Right atrium auricular region (tissue), 2 donors: ENCODE measurements at places on chromosomes 6 and 20. TPM values are rescaled to one million over a fixed set of nuclear protein-coding genes. Genes with fewer than 3 reads are reported as not detected.

- no peak overlapping the region for H3K27ac ChIP-seq
- no peak for DNase-seq
- no peak overlapping the region for H3K4me3 ChIP-seq
- H3K27me3 ChIP-seq, result no peaks in the 10 kb centered on the region
- peaks cover 10% of the 10 kb centered on the region for H3K4me1 ChIP-seq
Measured at GRCh38 chr6:113901482-113901881, 44.3 kb downstream of the MARCKS start.

ARMC2 gene
- 5.5 TPM for total RNA-seq

HCK gene
- total RNA-seq, result 9.2 TPM

- no peak overlapping the region for H3K27ac ChIP-seq
- DNase-seq, result no peak
- H3K4me1 ChIP-seq, result no peaks in the 10 kb centered on the region
- H3K36me3 ChIP-seq, result no peaks in the 10 kb centered on the region
Measured at GRCh38 chr6:99801805-99802204, 192.2 kb downstream of the MCHR2 start.

- H3K27me3 ChIP-seq, result no peaks in the 10 kb centered on the region
- no peak for DNase-seq
- no peak overlapping the region for H3K27ac ChIP-seq
- H3K4me1 ChIP-seq, result no peaks in the 10 kb centered on the region
- H3K4me3 ChIP-seq, result no peak overlapping the region
Measured at GRCh38 chr20:40749985-40750506, 61.0 kb upstream of the MAFB start.

- DNase-seq, result no peak
- no peaks in the 10 kb centered on the region for H3K36me3 ChIP-seq
- no peak overlapping the region for H3K27ac ChIP-seq
- no peaks in the 10 kb centered on the region for H3K4me1 ChIP-seq
- no peak overlapping the region for H3K4me3 ChIP-seq
Measured at GRCh38 chr20:40692240-40693011, 3.4 kb upstream of the MAFB start.

DNA sequence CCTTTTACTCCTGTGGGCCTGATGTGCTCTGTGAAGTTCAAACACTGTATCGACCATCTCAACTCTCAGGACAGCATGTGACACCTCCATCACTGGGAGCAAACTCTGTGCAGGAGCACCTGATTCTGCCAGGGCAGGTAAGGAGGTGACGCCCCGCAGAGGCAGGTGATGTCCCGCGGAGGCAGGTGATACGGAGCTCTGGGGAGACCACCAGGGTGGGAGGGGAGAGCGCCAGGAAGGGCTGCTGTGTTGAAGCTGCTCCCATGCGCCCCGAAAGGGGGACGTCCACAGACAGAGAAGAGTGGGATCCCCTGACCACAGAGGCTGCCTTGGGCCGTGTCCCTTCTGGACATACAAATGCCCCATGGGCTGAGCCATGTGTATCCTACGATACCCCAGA is 58.3 kb downstream of the DACT2 start:
- DNase-seq, result no peak
- no peaks in the 10 kb centered on the region for H3K36me3 ChIP-seq
- H3K4me3 ChIP-seq, result no peak overlapping the region
- no peak overlapping the region for H3K27ac ChIP-seq

GRCh38 chr6:154127657-154128056 is 88.6 kb downstream of the OPRM1 start:
- no peaks in the 10 kb centered on the region for H3K4me1 ChIP-seq
- no peak for DNase-seq
- no peak overlapping the region for H3K4me3 ChIP-seq
- H3K27ac ChIP-seq, result no peak overlapping the region
- H3K36me3 ChIP-seq, result no peaks in the 10 kb centered on the region
- H3K27me3 ChIP-seq, result no peaks in the 10 kb centered on the region
